ENCODE measurements at places on chromosomes 16 and 17.

DNA sequence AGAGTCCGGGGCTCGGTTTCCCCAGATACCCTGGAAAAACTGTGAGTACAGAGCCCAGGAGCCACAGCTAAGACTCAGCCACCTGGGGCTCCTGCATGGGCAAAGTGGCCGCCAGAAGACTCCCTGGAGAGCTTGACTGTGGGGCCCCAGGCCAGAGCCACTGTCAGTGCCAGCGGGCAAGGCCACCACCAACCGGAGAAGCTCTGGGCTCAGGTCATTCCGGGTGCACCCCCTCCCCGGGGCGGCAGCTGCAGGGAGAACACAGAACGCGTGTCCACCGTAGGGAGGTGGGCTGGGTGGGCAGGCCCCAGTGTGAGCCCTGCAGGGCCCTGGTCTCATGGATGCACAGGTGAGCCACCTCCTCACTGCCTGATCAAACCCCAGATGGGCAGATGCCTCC, 22.3 kb upstream of the RBFOX3 start:
- DNase-seq, result no peak

- no peak for DNase-seq
Observed at GRCh38 chr16:10280262-10281170, 98.3 kb upstream of the GRIN2A start.

- no peak for DNase-seq
Observed at GRCh38 chr16:528111-529011, 849 bp downstream of the CAPN15 start.

DNA sequence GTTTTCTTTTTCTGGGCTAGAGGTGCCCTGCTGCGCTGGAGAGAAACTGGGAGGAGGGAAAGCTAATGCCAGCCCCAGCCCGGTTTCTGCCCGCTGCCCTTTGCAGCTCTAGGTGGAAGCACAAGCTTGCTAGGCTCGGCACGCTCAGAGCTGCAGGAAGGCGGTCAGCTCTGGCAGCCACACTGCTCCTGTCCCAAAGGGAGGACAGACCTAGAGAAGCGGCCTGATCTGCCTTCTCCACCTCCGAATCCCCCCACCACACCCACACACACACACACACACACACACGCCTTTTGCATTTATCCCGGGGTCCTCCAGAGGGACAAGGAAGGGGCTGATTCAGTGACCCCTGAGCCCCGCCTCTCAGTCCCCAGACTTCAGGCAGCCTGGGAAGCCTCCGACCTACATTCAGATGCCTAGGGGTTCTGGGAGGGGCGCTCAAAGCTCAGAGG, 418.1 kb downstream of the SOX9 start:
- DNase-seq, result no peak

DNA sequence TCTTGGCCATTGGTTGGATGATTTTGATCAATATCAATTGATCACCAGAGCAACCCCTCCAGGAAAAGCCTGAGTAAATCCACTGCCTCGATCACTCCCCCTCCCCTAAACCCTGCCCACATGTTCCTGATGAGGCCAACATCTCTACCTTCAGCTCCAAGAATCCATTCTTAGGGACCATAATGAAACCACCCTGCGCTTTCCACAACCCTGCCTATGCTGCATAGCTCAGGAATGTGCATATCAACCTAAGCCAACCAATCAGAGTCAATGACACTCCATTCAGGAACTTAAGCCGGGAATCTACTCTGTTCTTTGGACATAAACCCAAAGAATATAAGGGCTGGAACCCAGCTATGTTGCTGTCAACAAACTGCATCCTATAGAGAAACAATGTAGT, 86.3 kb downstream of the MYH11 start:
- DNase-seq, result no peak

DNA sequence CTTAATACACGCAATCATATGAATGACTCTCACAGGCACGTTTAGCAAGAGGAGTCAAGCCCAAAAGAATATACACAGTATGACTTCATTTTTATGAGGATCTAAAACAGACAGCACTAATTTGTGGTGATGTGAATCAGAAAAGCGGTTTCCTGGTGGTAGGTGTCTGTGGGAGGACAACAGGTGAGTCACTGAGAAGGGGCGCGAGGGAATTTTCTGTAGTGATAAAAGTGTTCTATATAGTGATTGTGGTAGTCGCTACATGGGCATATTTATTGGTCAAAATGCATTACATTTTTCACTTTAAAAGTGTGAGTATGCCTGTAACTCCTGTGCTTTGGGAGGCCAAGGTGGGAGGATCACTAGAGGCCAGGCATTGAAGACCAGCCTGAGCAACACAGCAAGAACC, 7.6 kb upstream of the TNRC6A start:
- no peak for DNase-seq

GRCh38 chr17:75498726-75499213, 16.6 kb downstream of the CASKIN2 start:
- DNase-seq, result no peak

- DNase-seq, result no peak
Observed at GRCh38 chr17:35087731-35088355, 24.3 kb upstream of the RFFL start.

DNA sequence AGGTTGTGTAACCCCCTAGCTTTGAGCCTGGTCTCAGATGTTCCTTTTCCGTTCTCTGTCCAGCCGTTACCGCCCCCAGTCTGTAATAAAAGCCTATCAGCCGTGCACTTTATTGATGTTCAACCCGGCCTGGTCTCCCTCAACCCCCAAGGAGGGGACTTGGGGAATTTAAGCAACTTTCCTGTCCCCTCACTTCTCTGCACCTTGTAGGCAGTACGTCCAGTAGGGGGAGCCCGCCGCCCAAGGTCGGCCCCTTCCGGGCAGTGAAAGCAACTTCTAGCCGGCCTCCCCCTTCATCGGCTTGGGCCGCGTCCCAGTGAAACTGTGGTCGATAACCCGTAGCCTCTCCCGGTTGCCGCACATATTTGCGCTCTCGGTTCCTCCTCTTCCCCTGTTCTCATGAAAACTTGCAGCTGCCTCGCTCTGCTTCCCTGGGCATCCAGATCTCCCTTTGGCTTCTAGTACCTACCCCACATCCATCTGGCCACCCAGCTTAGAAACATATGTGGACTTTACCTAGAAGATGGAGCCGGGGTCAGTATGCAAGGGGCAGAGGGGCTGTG, 7.9 kb downstream of the PNPO start:
- DNase-seq, result peak; percentile 38

DNA sequence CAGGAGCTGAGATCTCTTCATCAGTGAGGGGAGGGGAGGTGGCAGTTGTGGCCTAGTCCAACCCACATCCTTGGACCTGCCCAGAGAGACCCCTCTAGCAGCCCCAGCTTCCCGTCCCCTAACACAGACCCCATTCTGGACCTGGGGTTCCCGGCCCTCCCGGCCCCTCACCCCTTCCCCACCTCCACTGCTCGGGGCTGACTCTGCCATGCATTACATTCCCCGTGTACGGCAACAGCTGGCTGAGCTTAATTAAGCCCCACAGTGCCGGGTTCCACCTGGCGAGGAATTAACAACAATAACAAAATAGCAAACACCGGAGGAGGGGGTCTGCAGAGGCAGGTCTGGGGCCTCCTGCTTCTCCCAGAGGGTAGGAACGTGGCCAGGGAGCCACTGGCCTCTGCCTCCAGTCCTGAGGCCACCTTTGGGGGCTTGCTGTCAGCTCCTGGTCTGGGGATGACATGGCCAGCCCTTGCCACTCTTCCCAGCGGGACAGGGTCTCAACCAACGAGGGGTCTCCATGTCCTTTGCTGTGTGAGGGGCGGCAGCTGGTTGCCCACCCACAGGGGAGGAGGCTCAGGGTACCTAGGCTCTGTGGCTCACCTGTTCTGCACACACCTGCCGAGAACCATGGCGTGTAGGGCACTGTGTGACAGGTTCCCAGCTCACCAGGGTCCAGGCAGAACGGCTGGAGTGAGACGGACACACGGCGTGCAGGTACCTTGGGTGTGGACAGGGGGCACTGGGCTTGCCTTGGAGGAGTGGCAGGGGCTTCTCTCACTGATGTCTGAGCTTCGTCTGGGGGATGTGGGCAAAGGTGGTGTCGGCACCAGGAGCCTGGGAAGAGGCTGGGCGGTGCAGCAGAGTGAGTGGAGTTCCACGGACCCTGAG, 46.9 kb upstream of the CBFA2T3 start:
- DNase-seq, result no peak

DNA sequence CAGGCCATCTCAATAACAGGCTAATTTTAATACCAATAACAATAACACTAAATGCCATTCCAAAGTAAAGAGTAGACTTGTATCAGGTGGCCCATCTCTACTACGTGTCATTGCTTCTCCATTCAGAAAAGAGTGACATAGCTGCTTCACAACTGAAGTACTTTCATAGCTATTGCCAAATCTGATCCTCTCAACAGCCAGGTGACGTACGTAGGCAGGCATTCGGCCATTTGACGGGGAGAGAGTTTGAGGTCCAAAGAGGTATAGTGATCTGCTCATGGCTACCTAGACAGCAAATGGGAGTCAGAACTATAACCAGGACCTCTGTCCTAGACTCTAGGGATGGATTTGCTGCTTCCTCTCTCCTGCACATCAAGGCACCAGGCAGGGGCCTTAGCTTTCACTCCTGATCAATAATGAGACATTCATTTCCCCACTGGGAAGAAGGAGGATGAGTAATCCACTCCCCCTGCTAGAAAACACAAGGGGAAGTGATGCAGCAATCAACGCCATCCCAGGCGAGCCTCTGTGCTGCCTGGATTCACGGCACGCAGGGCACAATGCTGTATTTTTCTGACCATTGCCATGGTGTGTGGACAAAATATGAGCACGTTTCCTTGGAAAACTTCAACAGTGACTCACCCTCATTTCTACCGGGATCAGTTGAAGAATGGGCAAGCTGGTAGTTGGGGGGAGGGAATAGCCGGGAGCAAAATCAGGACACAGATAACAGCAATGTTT, 80.9 kb downstream of the SPACA3 start:
- no peak for DNase-seq

DNA sequence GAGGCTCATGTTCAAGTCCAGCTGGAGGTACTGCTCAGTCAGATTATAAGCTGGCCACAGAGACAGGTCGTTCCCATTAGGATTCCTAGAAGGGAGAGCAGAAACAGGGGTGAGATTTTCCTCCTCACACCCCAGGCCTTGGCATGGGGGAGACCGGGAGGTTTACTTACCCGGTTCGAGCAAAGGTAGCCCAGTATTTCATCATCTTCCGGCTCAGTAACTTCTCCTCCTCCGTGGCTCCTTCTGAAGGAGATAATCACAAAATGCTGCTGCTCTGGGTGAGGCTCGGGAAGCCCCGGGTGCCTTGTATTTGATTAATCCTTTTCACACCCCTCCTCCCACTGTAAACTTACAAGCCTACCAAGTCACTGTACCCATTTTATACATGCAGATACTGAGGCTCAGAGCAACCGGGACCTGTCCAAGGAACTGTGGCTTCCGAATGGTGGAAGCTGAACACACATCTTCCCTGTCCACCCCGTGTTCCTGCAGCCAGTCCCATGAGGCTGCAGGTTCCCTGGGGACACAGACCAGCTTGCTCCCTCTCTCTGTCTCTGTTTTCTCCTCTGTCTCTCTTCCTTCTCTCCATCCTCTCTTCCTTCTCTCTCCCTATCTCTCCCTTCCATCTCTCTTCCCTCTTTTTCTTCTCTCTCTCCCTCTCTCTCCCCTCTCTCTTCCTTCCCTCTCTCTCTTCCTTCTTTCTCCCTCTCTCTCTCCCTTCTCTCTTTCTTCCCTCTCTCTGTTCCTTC, 13.9 kb upstream of the CES1 start:
- DNase-seq, result no peak

DNA sequence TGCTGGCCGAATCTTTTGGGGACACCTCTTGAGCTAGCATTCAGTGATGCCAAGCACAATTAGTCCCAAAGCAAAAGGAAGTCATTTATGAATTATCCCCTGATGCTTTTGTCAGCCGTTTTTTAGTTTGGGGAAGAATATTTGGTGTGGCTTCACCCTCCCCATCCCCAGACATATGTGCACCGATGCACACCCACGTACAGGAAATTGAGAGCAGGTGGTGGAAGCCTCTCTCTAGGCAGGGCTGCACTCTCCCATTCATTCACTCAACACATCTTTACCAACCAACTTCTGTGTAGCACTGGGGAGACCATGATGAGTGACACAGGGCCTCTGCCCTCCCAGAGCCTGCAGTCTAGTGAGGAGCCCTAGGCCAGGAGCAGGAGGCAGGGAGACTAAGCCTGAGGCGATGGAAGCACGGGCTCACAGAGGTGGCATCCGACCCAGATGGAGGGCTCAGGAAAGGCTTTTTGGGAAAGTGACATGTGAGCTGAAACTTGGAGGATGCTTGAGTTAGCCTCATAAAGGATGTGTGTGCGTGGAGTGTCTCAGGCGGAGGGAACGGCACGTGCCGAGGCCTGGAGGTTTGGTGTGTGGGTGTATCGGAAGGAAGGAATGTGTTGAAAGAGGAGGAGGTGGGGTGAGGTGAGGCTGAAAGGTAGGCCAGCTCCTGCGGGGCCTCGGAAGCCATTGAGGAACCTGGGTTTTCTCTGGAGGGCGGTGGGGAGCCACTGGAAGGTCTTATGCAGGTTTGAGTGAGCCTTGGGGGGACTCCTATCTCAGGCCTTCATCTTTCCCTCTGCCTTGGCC, 43.8 kb downstream of the PSME3IP1 start:
- DNase-seq, result no peak

- DNase-seq, result no peak
Observed at GRCh38 chr16:51797669-51798259, 646.7 kb upstream of the SALL1 start.

GRCh38 chr17:8397636-8398035, at the start of gene RNF222:
Gene RNF222, minus strand, starts transcription at chr17:8397827. Its CDS starts 4,366 bp downstream, at chr17:8393461.
- DNase-seq, result no peak

All from cerebellar nuclear complex (tissue), 1 donor.